CD4-positive, alpha-beta T cell (primary cell): ENCODE measurements at places on chromosomes 5 and 9. TPM values are rescaled to one million over a fixed set of nuclear protein-coding genes. Genes with fewer than 3 reads are reported as not detected.

- no peaks in the 10 kb centered on the region for H3K36me3 ChIP-seq
- no peaks in the 10 kb centered on the region for H3K4me1 ChIP-seq
- DNase-seq, result no peak
- no peak overlapping the region for H3K4me3 ChIP-seq
- H3K27ac ChIP-seq, result no peak overlapping the region
Measured at GRCh38 chr9:119500072-119500771, 131.0 kb upstream of the BRINP1 start.

- no peaks in the 10 kb centered on the region for H3K27me3 ChIP-seq
- H3K4me3 ChIP-seq, result no peak overlapping the region
- H3K27ac ChIP-seq, result no peak overlapping the region
- no peaks in the 10 kb centered on the region for H3K36me3 ChIP-seq
- no peak for DNase-seq
- H3K4me1 ChIP-seq, result no peaks in the 10 kb centered on the region
Measured at GRCh38 chr5:90342576-90342975, 67.0 kb downstream of the CETN3 start.

- no peak overlapping the region for H3K4me3 ChIP-seq
- no peaks in the 10 kb centered on the region for H3K36me3 ChIP-seq
- H3K27me3 ChIP-seq, result no peaks in the 10 kb centered on the region
- DNase-seq, result no peak
Measured at GRCh38 chr5:116626945-116627679, 52.5 kb upstream of the SEMA6A start.

- peaks cover 33% of the 10 kb centered on the region for H3K4me1 ChIP-seq
- no peak for DNase-seq
- H3K36me3 ChIP-seq, result no peaks in the 10 kb centered on the region
- H3K27me3 ChIP-seq, result peaks cover 58% of the 10 kb centered on the region
- H3K27ac ChIP-seq, result no peak overlapping the region
Measured at GRCh38 chr5:142322747-142323479, 1.9 kb downstream of the SPRY4 start.

DNA sequence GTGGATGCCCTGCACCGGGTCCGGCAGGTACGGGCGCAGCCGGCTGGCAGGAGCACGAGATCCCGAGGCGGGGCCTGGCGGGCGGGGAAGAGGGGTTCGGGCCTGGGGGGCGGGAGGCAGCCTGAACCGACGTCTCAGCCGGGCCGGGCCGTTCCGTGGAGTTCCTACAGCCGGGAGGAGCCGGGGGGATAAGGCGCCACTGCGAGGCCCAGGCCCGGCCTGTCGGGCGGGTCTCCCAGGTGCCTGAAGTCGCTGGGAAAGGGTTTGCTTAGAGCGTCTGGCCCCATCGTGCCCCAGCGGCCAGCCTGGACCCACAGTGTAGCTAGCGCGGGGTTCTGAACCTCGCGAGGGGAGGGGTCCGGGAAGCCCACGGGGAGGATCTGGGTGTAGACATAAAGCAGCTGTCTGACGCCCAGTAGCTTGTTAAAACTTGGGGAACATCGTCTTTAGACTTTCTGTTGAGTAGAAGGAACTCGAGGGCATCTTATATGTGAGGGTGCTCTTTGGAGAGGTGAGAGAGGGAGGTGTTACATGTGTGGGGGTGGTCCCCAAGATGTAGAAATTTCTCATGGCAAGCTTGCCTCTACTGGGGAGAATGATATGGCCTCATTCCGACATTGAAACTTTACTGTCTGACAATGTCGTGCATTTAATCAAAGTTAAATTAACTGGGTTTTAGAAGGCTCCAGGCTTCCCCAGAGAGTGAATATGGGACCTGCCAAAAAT, 524 bp downstream of the FUBP3 start:
- H3K4me1 ChIP-seq, result peaks cover 26% of the 10 kb centered on the region
- no peaks in the 10 kb centered on the region for H3K27me3 ChIP-seq
- peaks cover 18% of the 10 kb centered on the region for H3K36me3 ChIP-seq
- H3K27ac ChIP-seq, result peak overlapping the region; percentile 73

DNA sequence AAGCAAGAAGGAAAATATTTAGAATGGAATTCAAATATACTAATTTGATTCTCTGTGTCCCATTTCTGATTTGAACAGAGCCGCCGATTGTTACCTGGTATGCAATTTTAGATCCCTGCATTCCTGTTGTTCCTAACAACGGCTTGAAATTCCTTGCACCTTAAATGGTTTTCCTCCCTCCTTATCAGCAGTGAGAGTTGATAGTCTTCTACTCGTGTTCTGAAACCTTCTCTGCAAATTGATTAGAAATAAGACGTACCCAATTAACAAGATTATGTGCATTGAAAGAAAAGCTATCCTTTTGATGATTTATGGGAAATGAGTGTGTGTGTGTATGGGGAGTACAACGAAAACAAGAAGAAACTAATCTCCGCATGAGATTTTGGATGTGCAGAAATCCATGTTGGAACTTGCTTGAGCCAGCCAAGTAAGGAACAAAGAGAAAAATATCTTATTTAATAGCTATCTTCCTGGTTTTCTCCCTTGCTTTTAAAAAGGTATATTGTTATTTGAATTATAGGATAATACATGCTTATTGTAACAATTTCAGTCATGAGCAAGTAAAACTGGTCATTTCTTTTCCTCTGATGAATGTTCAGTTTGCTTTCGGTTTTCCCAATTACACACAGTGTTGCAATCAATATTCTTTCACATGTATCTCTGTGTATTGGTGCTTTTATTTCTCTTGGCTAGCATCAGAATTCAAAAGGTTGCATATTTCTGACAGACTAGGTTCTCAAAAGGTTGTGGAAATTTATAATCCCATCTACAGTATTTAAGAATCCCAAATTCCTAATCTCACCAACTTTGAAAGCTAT, 211.1 kb upstream of the ACTBL2 start:
- H3K4me3 ChIP-seq, result no peak overlapping the region
- no peaks in the 10 kb centered on the region for H3K27me3 ChIP-seq
- no peak for DNase-seq

GRCh38 chr9:2622461-2623287, 1.1 kb downstream of the VLDLR start:
- no peak for DNase-seq
- peaks cover 19% of the 10 kb centered on the region for H3K4me1 ChIP-seq
- peaks cover 28% of the 10 kb centered on the region for H3K27me3 ChIP-seq
- peak overlapping the region; percentile 51 for H3K4me3 ChIP-seq

- no peak for DNase-seq
- peaks cover 5% of the 10 kb centered on the region for H3K36me3 ChIP-seq
- no peaks in the 10 kb centered on the region for H3K27me3 ChIP-seq
- peaks cover 4% of the 10 kb centered on the region for H3K4me1 ChIP-seq
- H3K4me3 ChIP-seq, result no peak overlapping the region
- H3K27ac ChIP-seq, result no peak overlapping the region
Measured at GRCh38 chr5:177070536-177071191, 16.1 kb upstream of the FGFR4 start.

DNA sequence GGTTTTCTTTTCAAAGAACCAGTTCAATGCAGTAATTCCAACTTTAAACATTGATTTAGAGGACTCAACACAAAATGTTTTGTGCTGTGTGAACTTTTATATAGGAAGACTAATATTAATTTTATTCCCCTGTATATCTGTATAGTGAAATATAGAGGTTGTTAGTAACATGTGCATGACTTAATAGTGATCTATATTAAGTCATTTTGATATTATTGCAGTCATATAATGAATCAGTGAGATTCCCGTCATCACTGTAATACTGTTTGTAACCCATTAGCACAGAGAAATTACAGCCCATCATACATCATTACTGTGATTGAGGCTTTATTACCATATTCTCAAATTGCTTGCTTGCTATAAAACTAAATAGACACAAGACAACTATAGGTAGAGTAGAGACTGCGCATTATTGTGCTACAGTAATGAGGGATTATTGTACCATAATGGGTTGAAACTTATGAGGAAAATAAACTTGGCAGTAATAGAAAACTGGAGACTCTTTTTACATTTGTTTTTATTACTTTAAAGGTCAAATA, 170.7 kb downstream of the RANBP17 start:
- no peaks in the 10 kb centered on the region for H3K36me3 ChIP-seq
- H3K4me3 ChIP-seq, result no peak overlapping the region

GRM6 gene
- not detected for total RNA-seq

TMEM232 gene
- 1.1 TPM for total RNA-seq

MSH3 gene
- 13.0 TPM for total RNA-seq

BARHL1 gene
- not detected for total RNA-seq

PPP3R2 gene
- total RNA-seq, result not detected

CWC27 gene
- total RNA-seq, result 14.2 TPM
